Esophagus muscularis mucosa (tissue), 4 donors: ENCODE measurements at places on chromosomes 16 and 17.

- H3K27me3 ChIP-seq = peaks cover 13% of the 10 kb centered on the region
- H3K27ac ChIP-seq = no peak overlapping the region
- no peak overlapping the region for H3K4me3 ChIP-seq
Measured at GRCh38 chr16:86121374-86122010, 222.5 kb downstream of the IRF8 start.

GRCh38 chr16:24531166-24531565 lies 8.2 kb upstream of the RBBP6 start:
- H3K27ac ChIP-seq = no peak overlapping the region
- no peaks in the 10 kb centered on the region for H3K27me3 ChIP-seq
- H3K36me3 ChIP-seq = no peaks in the 10 kb centered on the region
- H3K4me3 ChIP-seq = no peak overlapping the region
- H3K4me1 ChIP-seq = no peaks in the 10 kb centered on the region

DNA sequence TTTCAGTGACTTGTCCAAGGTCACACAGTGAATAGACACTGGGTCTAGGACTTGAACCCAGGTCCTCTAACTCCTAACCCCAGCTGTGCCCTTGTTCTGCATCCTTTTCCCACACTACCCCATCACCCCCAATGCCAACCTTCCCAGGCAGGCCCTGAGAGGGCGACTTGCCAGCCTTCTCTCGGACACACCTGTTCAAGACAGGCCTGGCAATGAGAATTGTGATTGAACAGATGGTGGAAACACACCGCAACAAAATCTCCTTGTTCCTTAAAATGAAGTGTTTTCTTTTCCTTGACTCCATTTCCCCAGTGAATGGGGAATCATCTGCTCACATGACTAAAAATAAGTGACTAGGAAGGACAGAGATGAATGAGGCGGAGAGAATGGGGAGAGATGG lies 189.5 kb upstream of the ASIC2 start:
- no peaks in the 10 kb centered on the region for H3K36me3 ChIP-seq
- H3K4me1 ChIP-seq = no peaks in the 10 kb centered on the region
- H3K27ac ChIP-seq = no peak overlapping the region
- DNase-seq = no peak

DNA sequence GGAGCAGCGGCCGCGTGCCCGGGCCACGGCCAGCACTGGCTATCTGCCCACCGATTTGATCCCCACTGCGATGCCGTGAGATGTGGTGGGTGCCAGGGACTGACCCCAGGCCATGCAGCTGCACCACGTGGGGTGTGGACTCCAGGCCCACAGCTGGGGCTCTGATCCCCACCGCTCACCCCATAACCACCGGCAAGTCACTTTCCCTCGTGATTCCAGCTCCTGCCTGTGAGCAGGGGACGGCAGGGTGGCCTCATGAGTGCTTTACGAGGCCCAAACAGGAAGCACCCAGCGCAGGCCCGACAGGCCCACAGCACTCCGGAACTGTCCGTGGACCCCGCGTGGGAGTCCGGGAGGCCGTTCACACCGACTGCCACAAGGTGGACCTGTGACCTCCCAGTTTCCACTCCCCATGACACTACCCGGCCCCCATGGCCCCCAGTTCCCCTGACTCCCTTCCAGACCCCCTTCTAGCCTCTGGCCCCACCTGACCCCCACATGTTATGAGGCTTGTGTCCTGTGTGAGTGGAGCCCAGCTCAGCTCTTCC lies 616 bp downstream of the PTX4 start:
- no peak overlapping the region for H3K4me3 ChIP-seq
- no peaks in the 10 kb centered on the region for H3K36me3 ChIP-seq
- no peaks in the 10 kb centered on the region for H3K27me3 ChIP-seq
- H3K4me1 ChIP-seq = peaks cover 7% of the 10 kb centered on the region
- no peak for DNase-seq

- H3K4me3 ChIP-seq = no peak overlapping the region
- no peak overlapping the region for H3K27ac ChIP-seq
- DNase-seq = no peak
- H3K4me1 ChIP-seq = no peaks in the 10 kb centered on the region
- H3K36me3 ChIP-seq = no peaks in the 10 kb centered on the region
Measured at GRCh38 chr17:75557075-75557851, 30.3 kb upstream of the MYO15B start.

GRCh38 chr17:42895185-42895555 lies 5.4 kb upstream of the G6PC1 start:
- DNase-seq = peak; percentile 93
- no peak overlapping the region for H3K4me3 ChIP-seq
- peak overlapping the region; percentile 15 for H3K27ac ChIP-seq

GRCh38 chr16:74448990-74449389 lies 27.7 kb upstream of the CLEC18B start:
- H3K27me3 ChIP-seq = no peaks in the 10 kb centered on the region
- H3K4me1 ChIP-seq = peaks cover 21% of the 10 kb centered on the region
- peaks cover 24% of the 10 kb centered on the region for H3K36me3 ChIP-seq
